ENCODE measurements at places on chromosomes 2 and 18. TPM values are rescaled to one million over a fixed set of nuclear protein-coding genes. Genes with fewer than 3 reads are reported as not detected.

Gene DSG2
- 330 TPM for total RNA-seq

DNA sequence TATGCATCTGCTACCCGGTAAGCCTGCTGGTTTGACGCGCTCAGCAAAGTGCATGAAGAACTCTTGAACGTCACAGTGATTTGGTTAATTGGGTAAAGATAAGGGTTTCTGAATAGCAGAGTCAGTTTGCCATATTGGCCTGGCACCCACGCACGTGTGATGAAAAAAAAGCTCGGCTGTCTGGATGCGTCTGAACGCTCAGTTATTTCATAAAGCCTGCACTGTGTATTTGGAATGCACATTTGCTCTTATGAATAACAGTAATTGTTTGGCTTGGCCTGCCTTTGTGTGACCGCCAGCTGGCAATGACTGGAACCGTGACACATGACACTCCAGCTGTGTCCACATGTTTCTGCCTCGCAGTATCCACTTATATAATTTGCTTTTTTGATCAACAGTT, 129.2 kb upstream of the MEIS1 start:
- peak; percentile 17 for DNase-seq

DNA sequence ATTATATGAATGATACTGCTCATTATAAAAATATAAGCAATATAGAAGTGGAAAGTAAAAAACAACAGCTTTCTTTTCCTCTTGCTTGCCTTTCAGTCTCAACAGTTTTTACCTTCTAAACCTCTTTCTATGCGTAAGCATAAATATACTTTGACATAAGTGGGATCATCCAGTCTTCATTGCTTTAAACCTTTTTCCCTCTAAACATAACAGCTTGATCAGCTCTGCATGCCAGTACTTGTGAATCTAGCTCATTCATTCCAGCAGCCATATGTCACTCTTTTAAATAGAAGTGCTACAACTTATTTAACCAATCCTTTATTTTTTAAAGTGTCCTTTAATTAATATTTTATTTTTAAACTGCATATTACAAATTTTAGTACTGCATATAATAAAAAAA, 88.1 kb downstream of the TTC27 start:
- no peak for DNase-seq

GRCh38 chr2:49111006-49111405, 43.3 kb downstream of the FSHR start:
- DNase-seq, result no peak

DNA sequence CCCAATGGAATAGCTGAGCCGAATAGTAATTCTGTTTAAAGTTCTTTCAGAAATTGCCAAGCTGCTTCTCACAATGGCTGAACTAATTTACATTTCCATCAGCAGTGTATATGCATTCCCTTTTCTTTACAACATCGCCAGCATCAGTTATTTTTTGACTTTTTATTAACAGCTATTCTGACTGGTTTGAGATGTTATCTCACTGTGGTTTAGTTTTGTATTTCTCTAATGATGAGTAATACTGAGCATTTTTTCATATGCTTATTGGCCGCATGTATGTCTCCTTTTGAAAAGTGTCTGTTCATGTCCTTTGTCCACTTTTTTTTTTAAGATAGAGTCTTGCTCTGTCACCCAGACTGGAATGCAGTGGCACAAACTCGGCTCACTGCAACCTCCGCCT, 100.7 kb downstream of the C2orf74 start:
- DNase-seq, result no peak
